ENCODE measurements at places on chromosomes 7 and 10.
A peak's percentile ranks its signal among the peaks of the same experiment; 100 is the strongest.

DNA sequence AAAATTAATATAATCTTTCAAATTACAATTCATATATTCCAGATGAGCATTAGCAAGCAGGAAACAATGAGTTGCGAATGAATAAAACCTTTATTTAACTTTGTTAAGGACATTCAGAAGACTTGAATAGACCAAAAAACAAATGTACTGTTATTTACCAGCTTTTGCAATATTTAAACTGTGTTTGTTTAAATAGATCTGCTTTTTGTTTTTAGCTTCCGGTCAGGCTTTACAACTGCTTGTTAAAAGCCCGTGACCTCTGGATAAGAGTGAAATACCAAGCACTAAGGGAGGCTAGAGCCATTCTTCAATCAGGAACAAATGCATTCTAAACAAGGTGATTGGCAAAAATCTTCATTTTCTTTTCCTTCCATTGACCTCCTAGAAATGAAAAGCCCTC, 184.9 kb upstream of the GNAI1 start:
- H3K27me3 ChIP-seq, result no peaks in the 10 kb centered on the region
- H3K27ac ChIP-seq, result no peak overlapping the region
- no peaks in the 10 kb centered on the region for H3K4me1 ChIP-seq
- no peak for DNase-seq
- H3K4me3 ChIP-seq, result no peak overlapping the region

DNA sequence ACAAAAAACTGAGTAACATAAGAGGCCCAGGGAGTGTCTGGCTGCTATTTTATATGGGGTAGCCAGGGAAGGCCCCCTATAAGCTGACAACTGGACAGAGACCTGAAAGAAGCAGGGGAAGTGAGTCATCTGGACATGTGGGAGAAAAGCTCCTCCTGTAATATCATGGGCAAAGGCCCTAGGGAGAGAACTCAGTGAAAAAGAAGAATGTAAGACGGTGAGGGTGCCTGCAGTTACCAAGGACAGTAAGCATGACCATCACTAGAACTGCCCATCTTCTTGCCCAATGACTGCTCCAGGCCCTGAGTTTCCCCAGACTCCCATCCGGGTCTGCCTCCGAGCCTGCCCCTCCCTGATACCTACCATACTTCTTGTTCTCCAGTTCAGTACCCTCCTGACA, 2.3 kb downstream of the ELMO1 start:
- no peak for DNase-seq
- peak overlapping the region; percentile 91 for H3K4me3 ChIP-seq
- H3K27ac ChIP-seq, result peak overlapping the region; percentile 97
- peaks cover 1% of the 10 kb centered on the region for H3K27me3 ChIP-seq
- peaks cover 21% of the 10 kb centered on the region for H3K36me3 ChIP-seq
- peaks cover 75% of the 10 kb centered on the region for H3K4me1 ChIP-seq

GRCh38 chr7:24773646-24774045, 16.4 kb upstream of the GSDME start:
- H3K4me3 ChIP-seq, result peak overlapping the region; percentile 4
- no peak for DNase-seq
- H3K4me1 ChIP-seq, result peaks cover 28% of the 10 kb centered on the region
- peaks cover 23% of the 10 kb centered on the region for H3K36me3 ChIP-seq
- peak overlapping the region; percentile 8 for H3K27ac ChIP-seq

- peak overlapping the region; percentile 24 for H3K4me3 ChIP-seq
- peak overlapping the region; percentile 9 for H3K27ac ChIP-seq
- peaks cover 64% of the 10 kb centered on the region for H3K4me1 ChIP-seq
- H3K36me3 ChIP-seq, result peaks cover 20% of the 10 kb centered on the region
Measured at GRCh38 chr7:139731802-139732470, 45.9 kb downstream of the HIPK2 start.

GRCh38 chr10:60149003-60149402, 240.7 kb downstream of the ANK3 start:
- DNase-seq, result no peak
- H3K27me3 ChIP-seq, result no peaks in the 10 kb centered on the region
- no peaks in the 10 kb centered on the region for H3K4me1 ChIP-seq
- no peak overlapping the region for H3K27ac ChIP-seq

DNA sequence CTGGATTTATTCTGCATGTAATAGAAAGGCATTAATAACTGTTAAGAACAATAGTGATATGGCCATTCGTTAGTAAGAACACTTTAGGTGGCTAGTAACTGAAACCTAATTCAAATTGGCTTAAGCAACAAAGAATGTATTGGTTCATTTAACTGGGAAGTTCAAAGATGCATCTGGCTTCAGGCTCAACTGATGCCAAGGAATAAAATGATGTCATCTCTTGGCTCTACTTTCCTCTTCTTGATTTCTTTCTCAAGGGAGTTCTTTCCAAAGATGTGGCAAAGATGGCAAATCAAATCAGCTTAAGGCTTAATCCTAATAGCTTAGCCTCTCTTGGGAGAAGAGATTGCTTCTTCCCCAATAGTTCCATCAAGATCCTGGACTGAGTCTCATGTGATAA, 51.6 kb downstream of the PIK3CG start:
- H3K36me3 ChIP-seq, result no peaks in the 10 kb centered on the region
- H3K27ac ChIP-seq, result no peak overlapping the region
- H3K4me1 ChIP-seq, result peaks cover 5% of the 10 kb centered on the region
- DNase-seq, result no peak

GRCh38 chr10:20962165-20962564, 65.1 kb upstream of the NEBL start:
- no peaks in the 10 kb centered on the region for H3K4me1 ChIP-seq
- H3K27me3 ChIP-seq, result no peaks in the 10 kb centered on the region
- no peak overlapping the region for H3K27ac ChIP-seq
- DNase-seq, result no peak

DNA sequence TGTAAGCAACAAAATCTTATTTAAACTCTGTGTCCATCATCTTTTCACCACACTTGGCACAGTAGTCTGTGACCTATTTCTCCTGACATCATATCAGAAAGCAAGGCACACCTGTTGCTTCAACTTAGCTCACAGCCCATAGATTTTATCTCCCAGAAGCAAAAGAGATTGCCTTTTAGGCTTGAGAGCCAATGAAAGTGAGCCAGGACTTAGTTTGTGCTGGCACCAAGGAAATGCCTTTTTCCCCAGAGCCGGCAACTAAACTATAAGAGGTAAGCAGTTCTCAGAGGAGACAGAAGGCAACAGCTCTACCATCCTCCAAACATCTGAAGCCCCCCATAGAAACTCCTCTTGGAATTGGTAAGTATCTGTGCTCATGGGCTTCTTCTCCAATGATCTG, at the start of gene ACSM6:
ACSM6 (plus strand) TSS at position 295 of the 400 bp plus-strand sequence. CDS start 248 bp downstream, outside the sequence.
- no peak within 1 kb of the TSS for H3K4me3 ChIP-seq
- no peak within 1 kb of the TSS for H3K27ac ChIP-seq

GRCh38 chr7:108627476-108628051, 57.9 kb downstream of the DNAJB9 start:
- H3K27ac ChIP-seq, result no peak overlapping the region
- no peaks in the 10 kb centered on the region for H3K4me1 ChIP-seq
- DNase-seq, result no peak
- H3K27me3 ChIP-seq, result peaks cover 3% of the 10 kb centered on the region
- no peak overlapping the region for H3K4me3 ChIP-seq
- H3K36me3 ChIP-seq, result no peaks in the 10 kb centered on the region

DNA sequence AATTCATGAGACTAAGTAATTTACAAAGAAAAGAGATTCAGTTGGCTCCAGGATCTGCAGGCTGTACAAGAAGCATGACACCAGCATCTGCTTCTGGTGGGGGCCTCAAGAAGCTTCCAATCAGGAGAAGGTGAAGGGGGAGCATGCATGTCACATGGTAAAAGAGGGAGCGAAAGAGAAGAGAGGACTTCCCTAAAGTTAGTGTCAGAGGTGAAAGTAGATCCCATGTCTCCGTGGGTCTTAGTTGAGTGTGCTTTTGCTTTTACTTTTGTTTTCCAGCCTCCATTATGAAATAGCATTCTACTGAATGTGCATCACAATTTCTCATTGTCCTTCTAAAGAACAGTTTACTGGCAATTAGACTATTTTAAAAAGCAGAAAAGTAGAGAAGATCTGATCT, 213.6 kb upstream of the FZD1 start:
- no peak overlapping the region for H3K27ac ChIP-seq
- DNase-seq, result peak; percentile 2
- peaks cover 10% of the 10 kb centered on the region for H3K4me1 ChIP-seq
- no peak overlapping the region for H3K4me3 ChIP-seq
- H3K27me3 ChIP-seq, result peaks cover 9% of the 10 kb centered on the region
- H3K36me3 ChIP-seq, result no peaks in the 10 kb centered on the region

DNA sequence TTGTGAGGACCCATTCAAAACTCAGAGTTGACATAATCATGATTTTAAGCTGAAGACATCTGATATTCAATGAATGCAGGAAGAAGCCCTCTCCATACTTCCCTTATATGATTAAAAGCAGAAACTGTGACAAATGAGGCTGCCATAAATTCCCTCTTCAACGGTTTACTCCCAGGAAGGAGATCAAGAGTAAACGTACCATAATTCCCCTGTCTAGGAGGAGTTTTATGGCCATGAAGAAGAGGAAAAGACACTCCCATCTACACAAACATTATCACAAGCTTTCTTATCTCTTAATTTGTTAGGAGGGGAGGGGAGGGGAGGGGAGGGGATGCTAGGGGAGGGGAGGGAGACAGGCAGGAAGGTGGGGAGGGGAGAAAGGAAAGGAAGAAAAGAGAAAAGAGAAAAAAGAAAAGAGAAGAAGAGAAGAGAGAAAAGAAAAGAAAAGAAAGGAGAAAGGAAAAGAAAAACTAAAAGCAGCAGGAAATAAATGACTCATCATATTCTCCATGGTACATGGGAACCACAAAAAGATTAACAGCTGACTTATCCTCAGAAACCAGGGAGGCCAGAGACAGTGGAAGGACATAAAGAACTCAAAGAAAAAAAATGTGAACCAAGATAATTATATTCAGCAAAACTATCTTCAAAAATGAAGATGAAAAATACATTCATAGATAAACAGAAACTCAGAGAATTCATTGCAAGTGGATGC, 121.6 kb downstream of the ALOX5 start:
- no peak for DNase-seq
- H3K27me3 ChIP-seq, result no peaks in the 10 kb centered on the region
- H3K4me3 ChIP-seq, result no peak overlapping the region

- H3K36me3 ChIP-seq, result peaks cover 16% of the 10 kb centered on the region
- H3K4me3 ChIP-seq, result no peak overlapping the region
- peak; percentile 30 for DNase-seq
- H3K4me1 ChIP-seq, result no peaks in the 10 kb centered on the region
Measured at GRCh38 chr10:46228563-46229071, 58.2 kb upstream of the ANTXRL start.

DNA sequence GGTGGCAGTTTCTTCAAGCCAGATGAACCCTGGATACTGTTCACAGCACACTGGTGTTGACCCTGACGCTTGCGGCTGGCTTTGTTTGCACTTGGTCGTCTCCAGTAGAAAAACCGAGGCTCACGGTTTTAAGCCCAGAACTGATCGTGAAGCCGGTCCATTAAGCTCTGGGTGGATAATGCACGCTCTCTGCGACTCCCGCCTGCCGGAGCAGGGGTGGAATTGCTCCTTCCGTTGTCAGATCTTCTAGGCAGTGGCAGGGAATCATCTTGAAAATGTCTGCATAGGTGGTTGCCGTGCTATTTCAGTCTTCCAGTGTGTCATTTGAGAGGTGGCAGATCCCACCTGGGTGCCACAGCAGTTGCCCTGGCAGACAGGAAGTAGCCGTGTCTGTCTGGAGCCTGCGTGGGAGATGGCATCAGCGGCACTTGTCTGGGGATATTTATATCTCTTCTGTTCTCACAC, 35.9 kb upstream of the AP5Z1 start:
- DNase-seq, result no peak
- H3K36me3 ChIP-seq, result peaks cover 21% of the 10 kb centered on the region
- H3K4me3 ChIP-seq, result peak overlapping the region; percentile 81
- peaks cover 66% of the 10 kb centered on the region for H3K4me1 ChIP-seq
- peak overlapping the region; percentile 55 for H3K27ac ChIP-seq

GRCh38 chr10:3480281-3480989, 304.6 kb downstream of the KLF6 start:
- no peak for DNase-seq
- no peaks in the 10 kb centered on the region for H3K36me3 ChIP-seq
- peaks cover 14% of the 10 kb centered on the region for H3K27me3 ChIP-seq
- no peak overlapping the region for H3K27ac ChIP-seq
- H3K4me3 ChIP-seq, result no peak overlapping the region

GRCh38 chr10:71962901-71963300, 1.3 kb upstream of the CHST3 start:
- no peaks in the 10 kb centered on the region for H3K36me3 ChIP-seq
- H3K4me3 ChIP-seq, result no peak overlapping the region
- H3K27ac ChIP-seq, result no peak overlapping the region
- H3K27me3 ChIP-seq, result peaks cover 74% of the 10 kb centered on the region
- H3K4me1 ChIP-seq, result peaks cover 5% of the 10 kb centered on the region
- no peak for DNase-seq

DNA sequence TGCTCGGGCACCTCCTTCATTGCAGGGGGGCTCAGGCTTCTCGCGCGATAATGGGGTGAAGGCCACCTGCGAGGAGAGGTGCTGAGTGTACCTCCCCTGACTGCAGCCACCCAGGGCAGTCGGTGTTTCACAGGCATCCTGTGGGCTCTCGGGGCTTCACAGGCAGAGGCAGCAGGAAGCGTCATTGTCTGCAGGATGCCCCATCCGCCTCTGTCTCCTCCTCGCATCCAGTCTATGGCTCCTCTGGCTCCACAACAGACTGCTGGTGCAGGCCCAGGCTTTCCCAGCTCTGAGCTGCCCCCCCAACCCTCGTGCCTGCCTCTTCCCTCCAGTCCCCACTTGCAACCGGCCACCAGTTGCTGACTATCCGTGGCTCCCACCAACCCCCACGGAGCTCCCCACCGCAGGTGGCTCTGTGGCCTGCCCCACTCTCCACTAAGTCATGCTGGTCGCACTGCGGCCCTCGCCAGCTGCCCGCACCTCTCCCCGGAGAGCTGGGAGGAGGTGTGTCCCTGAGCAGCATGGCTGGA, 36.5 kb downstream of the CAMK2B start:
- no peaks in the 10 kb centered on the region for H3K4me1 ChIP-seq
- no peaks in the 10 kb centered on the region for H3K36me3 ChIP-seq
- H3K27me3 ChIP-seq, result peaks cover 15% of the 10 kb centered on the region
- no peak overlapping the region for H3K4me3 ChIP-seq

- no peaks in the 10 kb centered on the region for H3K27me3 ChIP-seq
- DNase-seq, result no peak
- no peaks in the 10 kb centered on the region for H3K4me1 ChIP-seq
- H3K4me3 ChIP-seq, result no peak overlapping the region
Measured at GRCh38 chr10:72846238-72846637, 47.3 kb upstream of the OIT3 start.

DNA sequence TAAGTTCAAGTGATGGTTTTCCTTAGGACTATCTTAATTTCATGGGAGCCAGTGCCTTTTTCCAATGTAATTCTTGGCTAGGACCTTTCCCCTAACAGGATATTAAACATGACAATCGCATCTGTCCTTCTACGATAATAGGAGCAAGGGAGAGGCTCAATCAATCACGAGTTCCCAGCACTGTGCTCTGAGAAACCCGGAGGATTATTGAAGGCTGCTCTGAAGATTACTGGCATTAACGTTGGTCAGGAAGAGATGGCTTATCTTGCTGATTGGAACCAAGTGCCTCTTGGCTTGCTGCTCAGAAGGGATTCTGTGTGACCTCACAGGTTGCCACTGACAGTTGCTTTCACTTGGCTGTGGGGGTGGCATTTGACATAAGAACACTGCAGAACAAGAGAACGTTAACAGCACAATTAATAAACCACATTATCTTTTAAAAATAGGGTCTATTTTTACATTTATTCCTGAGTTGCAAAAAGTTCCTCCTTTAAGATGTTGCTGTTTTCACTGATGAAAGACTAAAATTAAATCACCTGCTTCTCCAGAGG, 252.1 kb upstream of the TAC1 start:
- H3K4me1 ChIP-seq, result no peaks in the 10 kb centered on the region
- H3K36me3 ChIP-seq, result no peaks in the 10 kb centered on the region
- H3K27ac ChIP-seq, result no peak overlapping the region
- no peak overlapping the region for H3K4me3 ChIP-seq
- no peak for DNase-seq

GRCh38 chr10:50788951-50789945, 49.5 kb downstream of the ASAH2B start:
- no peak for DNase-seq
- no peak overlapping the region for H3K27ac ChIP-seq
- H3K27me3 ChIP-seq, result peaks cover 4% of the 10 kb centered on the region
- no peaks in the 10 kb centered on the region for H3K36me3 ChIP-seq
